ENCODE measurements at places on chromosomes 4 and X.

GRCh38 chr4:85734424-85734831, 259.5 kb downstream of the ARHGAP24 start:
- DNase-seq, result no peak

GRCh38 chr4:188976644-188977115, 837.4 kb downstream of the TRIML1 start:
- peak; percentile 69 for DNase-seq

GRCh38 chr4:168636506-168637196, 139.8 kb downstream of the PALLD start:
- DNase-seq, result peak; percentile 89

DNA sequence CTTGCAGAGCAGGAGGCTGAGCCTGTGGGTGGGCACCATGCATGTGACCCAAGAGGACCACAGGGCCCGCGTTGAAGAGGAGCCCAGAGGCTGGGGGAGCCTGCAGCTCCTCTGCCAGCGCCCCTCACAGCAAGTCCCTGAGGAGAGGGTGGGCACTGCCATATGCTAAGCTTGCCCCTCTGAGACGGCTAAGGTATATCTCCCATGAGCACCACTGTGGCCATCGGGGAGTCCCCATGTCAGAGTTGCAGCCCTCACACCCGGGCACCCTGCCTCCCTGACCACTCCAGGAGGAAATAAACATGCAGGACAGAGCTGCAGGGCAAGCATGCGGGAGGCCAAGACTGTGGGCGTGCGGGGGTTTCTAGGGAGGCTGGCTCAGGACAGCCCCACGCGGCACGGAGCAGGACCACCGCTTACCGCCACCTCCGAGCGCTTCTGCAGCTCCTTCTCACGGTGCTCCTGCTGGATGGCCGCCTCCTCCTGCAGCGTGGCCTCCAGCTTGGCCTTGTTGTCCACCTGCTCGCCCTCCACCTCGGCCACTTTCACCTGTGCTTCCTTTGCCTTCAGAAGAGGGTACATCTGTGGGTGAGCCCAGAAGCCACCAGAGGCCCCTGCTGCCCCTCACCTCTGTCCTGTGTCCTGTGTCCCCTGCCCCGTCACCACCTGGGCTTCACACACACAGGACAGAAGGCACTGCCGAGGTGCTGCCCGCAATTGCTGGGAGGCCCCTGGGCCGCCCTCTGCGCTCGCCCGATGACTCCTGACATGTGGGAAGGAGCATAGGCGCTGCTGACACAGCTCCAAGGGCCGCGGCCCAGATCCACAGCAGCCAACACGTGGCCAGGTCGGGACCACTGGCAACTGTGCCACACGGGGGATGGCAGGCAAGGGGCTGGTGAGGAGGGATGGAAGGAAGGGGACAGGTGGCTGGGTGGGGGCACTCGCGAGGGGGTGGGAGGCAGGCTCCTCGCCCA, 29.8 kb downstream of the FGFR3 start:
- DNase-seq, result no peak

DNA sequence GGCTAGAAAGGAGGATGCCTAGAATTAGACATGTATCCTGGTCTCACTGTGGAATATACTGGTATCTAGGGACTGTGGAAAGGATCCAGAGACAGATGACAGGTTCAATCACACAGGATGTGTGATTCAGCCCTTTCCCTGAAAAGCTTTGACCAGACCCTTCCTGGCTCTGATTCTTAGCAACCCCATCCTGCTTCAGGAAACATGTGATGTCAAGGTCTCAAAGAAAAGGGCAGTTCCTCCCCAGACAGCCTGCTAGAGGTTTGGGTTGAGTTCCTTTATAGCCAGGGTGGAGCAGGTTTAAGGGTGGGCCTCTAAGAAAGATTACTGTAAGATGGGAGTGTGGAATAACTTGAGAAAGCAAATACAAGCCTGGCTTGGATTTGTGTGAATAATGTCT, 3.0 kb downstream of the BMP15 start:
- DNase-seq, result no peak

Measured in iris pigment epithelial cell (primary cell).